ENCODE measurements at places on chromosomes 13 and 19. TPM values are rescaled to one million over a fixed set of nuclear protein-coding genes. Genes with fewer than 3 reads are reported as not detected.

Gene PRTN3
- total RNA-seq = not detected

Gene EBI3
- 5.4 TPM for total RNA-seq

Gene SLITRK5
- total RNA-seq = 0.38 TPM

Gene NLRP7
- total RNA-seq = 0.12 TPM

Gene IL12RB1
- total RNA-seq = 2.2 TPM

Gene PPM1N
- 0.87 TPM for total RNA-seq

Gene KL
- total RNA-seq = 0.63 TPM

Gene ZNF536
- total RNA-seq = 7.3 TPM

Gene SNRNP70
- 200 TPM for total RNA-seq

Gene SIGLEC8
- 2.0 TPM for total RNA-seq

Gene ASPDH
- total RNA-seq = not detected

GRCh38 chr19:367963-368629 is 23.5 kb upstream of the MIER2 start:
- no peak for DNase-seq

- DNase-seq = no peak
These were observed 230.9 kb downstream of the TEX29 start for GRCh38 chr13:111551204-111551820.

GRCh38 chr19:5292822-5293611 is 47.6 kb downstream of the PTPRS start:
- DNase-seq = peak; percentile 28

DNA sequence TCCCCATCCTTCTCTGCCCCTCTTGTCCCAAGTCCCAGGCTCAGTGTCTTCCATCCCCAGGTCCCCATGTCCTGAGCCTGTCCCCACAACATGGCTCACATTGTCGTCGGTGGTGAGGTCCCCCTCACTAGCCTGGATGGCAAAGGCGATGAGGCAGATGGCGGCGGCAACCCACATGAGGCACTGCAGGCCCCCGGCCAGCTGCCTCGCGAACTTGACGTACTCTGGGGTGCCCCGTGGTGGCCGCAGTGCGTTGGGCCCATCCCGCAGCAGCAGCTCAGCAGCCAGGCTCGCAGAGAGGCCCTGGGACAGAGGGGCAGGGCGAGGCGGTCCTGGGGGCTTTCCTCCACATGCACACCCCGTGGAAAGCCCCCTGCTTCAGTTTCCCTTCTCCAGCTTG is 1.1 kb downstream of the ATP4A start:
- DNase-seq = no peak

- DNase-seq = peak; percentile 87
These were observed 5.6 kb downstream of the APC2 start for GRCh38 chr19:1455336-1456120.

GRCh38 chr13:28324181-28324789 is 170.6 kb downstream of the FLT1 start:
- DNase-seq = peak; percentile 35

- no peak for DNase-seq
These were observed 92.9 kb downstream of the PCDH9 start for GRCh38 chr13:67137044-67137735.

DNA sequence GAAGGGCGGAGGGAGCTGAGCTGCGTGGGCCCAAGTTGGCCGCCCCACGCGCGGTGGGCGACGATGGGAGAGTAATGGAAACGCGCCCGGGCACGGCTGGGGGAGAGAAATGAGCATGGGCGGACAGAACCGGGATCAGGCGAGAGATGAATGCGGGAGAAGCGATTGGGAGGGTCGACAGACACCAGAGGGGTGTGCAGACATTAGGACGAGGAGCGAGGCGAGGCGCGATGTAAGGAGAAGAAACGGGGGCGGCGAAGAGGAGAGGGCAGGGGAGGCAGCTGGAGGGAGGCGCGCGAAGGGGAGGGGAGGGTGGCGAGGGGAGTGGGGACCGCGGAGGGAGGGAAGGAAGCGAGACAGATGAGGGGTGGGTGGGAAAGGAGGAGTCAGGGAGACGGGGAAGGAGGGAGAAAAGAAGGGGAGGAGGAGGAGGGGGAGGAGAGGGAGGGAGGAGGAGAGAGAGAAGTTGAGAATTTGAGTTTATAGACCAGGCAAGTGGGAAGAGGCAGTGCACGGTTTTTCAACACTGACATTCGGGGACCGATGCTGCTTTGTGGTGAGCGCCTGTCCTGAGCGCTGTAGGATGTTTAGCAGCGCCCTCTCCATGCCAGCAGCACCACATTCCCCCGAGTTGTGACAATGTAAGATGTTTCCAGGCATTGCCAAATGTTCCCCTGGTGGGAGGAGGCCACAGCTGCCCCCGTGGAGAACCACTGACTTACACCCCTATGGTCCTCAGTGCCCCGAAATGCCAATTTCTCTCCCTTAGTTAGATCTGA is at the start of gene SHISA7:
SHISA7 (minus strand) TSS at position 256 of the 779 bp plus-strand sequence. CDS start 437 bp downstream, outside the sequence.
- DNase-seq = no peak

- DNase-seq = no peak
These were observed 869.5 kb upstream of the PCDH9 start for GRCh38 chr13:68099631-68100030.

- no peak for DNase-seq
These were observed 80.2 kb downstream of the SPACA7 start for GRCh38 chr13:112456138-112457056.

- no peak for DNase-seq
These were observed 75.3 kb upstream of the CACNA1A start for GRCh38 chr19:13581576-13581975.

GRCh38 chr13:24183741-24184182 is 23.2 kb downstream of the SPATA13 start:
- peak; percentile 63 for DNase-seq

DNA sequence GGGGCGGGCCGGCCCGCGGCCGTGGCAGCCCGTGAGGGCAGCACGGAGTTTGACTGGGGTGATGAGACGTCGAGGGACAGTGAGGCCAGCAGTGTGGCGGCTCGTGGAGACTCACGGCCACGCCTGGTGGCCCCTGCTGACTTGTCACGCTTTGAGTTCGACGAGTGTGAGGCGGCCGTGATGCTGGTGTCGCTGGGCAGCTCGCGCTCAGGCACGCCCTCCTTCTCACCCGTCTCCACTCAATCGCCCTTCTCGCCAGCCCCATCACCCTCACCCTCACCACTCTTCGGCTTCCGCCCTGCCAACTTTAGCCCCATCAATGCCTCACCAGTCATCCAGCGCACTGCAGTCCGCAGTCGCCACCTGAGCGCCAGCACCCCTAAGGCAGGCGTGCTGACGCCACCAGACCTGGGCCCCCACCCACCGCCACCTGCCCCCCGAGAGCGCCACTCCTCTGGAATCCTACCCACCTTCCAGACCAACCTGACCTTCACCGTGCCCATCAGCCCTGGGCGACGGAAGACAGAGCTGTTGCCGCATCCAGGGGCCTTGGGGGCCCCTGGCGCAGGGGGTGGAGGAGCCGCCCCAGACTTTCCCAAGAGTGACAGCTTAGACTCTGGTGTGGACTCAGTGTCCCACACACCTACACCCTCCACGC is 4.5 kb downstream of the CIC start:
- no peak for DNase-seq

- DNase-seq = no peak
These were observed 744 bp upstream of the ZNF584 start for GRCh38 chr19:58407658-58408151.

DNA sequence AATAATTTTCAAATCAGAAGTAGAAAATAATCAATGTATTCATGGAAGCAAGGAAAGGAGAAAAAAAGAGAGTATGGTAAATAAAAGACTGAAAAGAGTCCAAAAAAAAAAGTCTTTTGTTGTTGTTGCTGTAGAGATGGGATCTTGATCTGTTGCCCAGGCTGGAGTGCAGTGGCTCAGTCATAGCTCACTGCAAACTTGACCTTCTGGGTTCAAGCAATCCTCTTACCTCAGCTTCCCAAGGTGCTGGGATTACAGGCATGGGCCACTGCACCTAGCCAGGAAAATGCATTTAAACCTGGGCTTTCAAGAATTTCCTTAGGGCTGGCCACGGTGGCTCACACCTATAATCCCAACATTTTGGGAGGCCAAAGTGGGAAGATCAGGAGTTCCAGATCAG is 7.0 kb upstream of the MAP3K10 start:
- DNase-seq = no peak

- DNase-seq = no peak
These were observed 80.1 kb downstream of the ESD start for GRCh38 chr13:46716821-46717220.

GRCh38 chr13:70483599-70484276 is 375.5 kb upstream of the KLHL1 start:
- DNase-seq = no peak

DNA sequence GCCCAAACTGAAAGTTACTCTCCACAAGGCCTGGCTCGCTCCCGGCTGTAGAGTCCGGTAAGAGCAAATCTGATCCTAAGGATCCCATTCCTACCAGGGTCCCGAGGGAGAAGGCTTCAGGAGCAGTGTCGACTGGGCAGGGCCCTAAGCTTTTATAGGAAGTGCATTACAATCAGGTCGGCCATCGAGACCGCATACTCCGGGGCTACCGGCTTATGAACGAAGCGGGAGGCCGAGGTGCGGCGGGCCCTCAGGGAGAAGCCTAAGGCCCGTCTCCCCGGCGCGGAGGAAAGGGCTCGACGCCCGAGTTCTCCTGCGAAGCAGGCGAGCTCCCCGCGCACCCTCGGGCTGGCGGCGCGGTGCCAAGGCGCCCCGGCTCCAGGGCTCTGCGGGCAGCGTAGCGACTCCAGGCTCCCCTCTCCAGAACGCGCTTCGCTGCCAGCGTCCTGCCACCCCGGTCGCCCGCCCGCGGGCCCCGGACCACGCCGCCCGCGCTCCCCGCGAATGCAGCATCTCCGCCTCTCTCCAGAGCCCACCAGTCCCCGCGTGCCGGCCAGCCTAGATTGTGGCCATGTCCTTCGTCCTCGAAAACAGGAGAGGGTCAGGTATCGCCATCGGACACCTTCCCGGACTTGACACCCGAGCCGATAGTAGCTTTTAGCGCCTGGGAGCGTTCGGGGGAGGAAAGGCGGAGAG is 1.4 kb downstream of the EFNB2 start:
- DNase-seq = peak; percentile 63

DNA sequence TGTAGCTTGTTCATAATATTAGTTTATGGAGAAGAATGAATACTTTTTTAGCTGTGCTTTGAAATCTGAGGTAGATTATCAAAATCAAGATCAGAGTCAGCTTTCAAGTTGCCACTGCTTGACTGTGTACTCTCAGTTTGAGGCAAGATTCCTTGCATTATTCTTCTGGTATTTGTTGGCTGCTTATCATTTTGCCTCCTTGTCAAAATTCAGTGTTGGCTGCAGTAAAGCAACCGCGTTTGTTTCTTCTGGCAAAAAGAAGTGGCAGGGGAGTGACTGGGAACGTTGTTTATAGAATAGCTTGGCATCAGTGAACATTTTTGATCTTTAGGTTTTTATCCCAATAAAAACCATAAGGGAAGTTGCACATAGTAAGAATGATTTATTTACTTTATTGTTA is 419.3 kb upstream of the GPC6 start:
- DNase-seq = no peak

All from mucosa of descending colon (tissue), 3 donors.